ENCODE measurements at places on chromosomes 1 and 21.

GRCh38 chr1:198667186-198667585, 28.3 kb downstream of the PTPRC start:
- no peak for DNase-seq

DNA sequence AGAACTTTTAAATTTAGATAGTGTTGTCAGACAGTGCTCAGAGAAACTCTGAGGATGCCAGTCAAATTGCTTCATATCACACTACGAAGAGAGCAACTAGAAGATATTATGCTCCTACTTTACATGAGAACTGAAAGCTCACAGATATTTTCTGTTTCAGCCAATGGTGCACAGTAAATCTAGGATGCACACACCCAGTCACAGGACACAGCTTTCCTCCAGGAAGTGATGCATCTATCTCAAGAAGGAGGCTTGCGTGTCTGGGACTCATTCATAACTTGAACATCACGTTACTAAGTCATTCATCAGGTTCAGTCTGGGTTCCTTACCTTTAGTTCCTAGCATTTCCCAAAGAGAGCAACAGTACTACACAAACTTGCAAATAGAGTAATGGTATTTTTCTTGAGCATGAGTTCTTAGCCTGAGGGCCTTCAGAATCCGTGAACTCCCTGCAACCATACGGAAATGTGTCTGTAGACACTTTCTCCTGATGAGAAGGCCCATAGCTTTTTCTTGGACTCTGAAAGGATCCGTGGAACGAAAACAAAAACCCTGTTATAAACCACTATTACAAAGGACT, 12.2 kb downstream of the ZNF697 start:
- DNase-seq: no peak

GRCh38 chr1:15236746-15237145, 10.3 kb upstream of the FHAD1 start:
- no peak for DNase-seq

GRCh38 chr1:9687120-9687873, 35.8 kb downstream of the PIK3CD start:
- DNase-seq: peak; percentile 49

- no peak for DNase-seq
These were observed 2.7 kb upstream of the RAB29 start for GRCh38 chr1:205777994-205778393.

GRCh38 chr1:20663969-20664715, 3.0 kb upstream of the DDOST start:
- no peak for DNase-seq
